Activated CD8-positive, alpha-beta memory T cell treated with anti-CD3 and anti-CD28 coated beads, Interleukin-2, amount 10 ng/mL, durations not matched to agents 7 days and 5 days (primary cell): ENCODE measurements at places on chromosomes 2 and 18. TPM values are rescaled to one million over a fixed set of nuclear protein-coding genes. Genes with fewer than 3 reads are reported as not detected.

- DNase-seq, result no peak
Measured at GRCh38 chr2:18903750-18904149, 314.4 kb upstream of the NT5C1B start.

GRCh38 chr2:61158356-61158955 is 3.5 kb upstream of the C2orf74 start:
- DNase-seq, result no peak

- no peak for DNase-seq
Measured at GRCh38 chr2:188158337-188159100, 133.2 kb upstream of the GULP1 start.

The ZRANB3 gene
- 7.6 TPM for total RNA-seq

GRCh38 chr18:40148960-40149359 is 1806.1 kb upstream of the PIK3C3 start:
- no peak for DNase-seq

DNA sequence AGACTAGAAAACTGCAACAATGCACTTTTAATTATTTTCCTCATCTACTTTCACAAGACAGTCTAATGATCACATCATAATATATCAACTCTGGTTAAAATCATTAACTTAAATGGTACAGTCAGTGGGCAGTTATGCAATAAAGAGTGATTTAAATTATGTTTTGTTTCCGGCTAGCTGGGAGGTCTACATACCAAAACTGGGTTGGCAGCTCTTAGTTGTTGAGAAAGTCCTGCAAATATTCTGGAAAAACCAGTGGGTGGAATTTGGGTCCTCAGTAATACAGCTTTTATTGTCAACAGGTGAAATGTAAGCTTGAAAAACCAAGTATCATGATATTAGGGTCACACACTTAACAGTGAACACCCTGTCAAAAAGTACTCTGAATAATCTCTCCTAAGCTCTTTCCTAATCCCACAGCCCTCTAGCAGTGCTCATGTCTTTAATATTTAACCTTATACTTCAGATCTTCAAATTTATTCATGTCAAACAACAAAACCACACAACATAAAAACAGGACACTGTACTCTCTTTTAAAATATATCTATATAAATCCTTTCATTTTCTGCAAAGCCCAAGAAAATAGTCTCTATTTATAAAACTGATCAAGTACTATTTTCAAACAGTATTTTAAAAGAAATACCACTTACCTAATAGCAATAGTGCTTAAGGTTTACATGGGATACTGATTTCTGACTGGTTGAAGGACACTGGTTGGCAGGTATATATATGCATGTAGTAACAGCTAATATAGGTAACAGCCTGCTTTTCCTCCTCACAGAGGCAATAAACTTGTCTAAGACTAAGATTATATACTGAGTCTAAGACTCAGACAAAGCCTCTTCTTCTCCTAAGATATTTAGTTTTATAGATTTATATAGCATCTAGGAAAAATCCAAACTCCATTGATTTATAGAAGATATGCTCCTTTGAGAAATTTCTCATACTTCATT is 103.8 kb downstream of the GAREM1 start:
- DNase-seq, result no peak

GRCh38 chr18:5768454-5768853 is 126.9 kb downstream of the TMEM200C start:
- DNase-seq, result no peak

GRCh38 chr2:164859251-164859818 is 17.7 kb upstream of the COBLL1 start:
- no peak for DNase-seq

- DNase-seq, result no peak
Measured at GRCh38 chr2:226799976-226800940, 638 bp upstream of the IRS1 start.

The NEDD4L gene
- total RNA-seq, result 4.2 TPM

- DNase-seq, result no peak
Measured at GRCh38 chr18:32724071-32724749, 48.6 kb downstream of the KLHL14 start.

DNA sequence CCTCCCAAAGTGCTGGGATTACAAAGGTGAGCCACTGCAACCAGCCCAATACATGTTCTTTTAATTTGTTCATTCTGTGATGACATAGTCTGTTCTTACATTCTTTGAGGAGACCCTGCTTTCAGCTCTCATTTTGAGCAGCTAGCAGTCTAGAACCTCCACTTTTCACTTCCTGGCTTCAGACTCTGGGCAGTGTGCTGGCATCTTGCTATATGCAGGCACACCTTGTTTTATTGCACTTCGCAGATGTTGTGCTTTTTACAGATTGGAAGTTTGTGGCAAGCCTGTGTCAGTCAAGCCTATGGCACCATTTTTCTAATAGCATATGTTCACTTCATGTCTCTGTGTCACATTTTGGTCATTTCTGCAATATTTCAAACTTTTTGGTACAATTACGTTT is 72.4 kb downstream of the PRKCE start:
- DNase-seq, result no peak

- DNase-seq, result no peak
Measured at GRCh38 chr2:158178646-158179045, 77.0 kb downstream of the UPP2 start.

The CCDC150 gene
- 30.6 TPM for total RNA-seq

The SLC66A3 gene
- total RNA-seq, result 15.9 TPM

DNA sequence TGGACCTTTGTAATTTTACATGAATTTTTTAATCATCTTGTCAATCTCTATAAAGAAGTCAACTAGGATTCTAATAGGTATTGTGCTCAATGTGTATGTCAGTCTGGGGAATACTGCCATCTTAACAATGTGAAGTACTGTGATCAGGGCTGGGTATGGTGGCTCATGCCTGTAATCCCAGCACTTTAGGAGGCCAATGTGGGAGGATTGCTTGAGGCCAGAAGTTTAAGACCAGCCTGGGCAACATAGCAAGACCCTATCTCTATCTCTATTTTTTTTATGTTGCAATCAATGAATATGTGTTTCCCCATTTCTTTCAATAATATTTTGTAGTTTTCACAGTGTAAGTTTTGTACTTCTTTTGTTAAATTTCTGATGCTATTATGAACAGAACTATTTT is 185.0 kb downstream of the DYM start:
- no peak for DNase-seq
